ENCODE measurements at places on chromosomes 2 and 18. TPM values are rescaled to one million over a fixed set of nuclear protein-coding genes. Genes with fewer than 3 reads are reported as not detected.

GRCh38 chr2:150429384-150429961, 58.0 kb downstream of the RND3 start:
- no peak overlapping the region for H3K27ac ChIP-seq
- no peaks in the 10 kb centered on the region for H3K4me1 ChIP-seq
- H3K27me3 ChIP-seq: no peaks in the 10 kb centered on the region
- H3K4me3 ChIP-seq: no peak overlapping the region
- no peaks in the 10 kb centered on the region for H3K36me3 ChIP-seq
- DNase-seq: no peak

- DNase-seq: no peak
- no peaks in the 10 kb centered on the region for H3K36me3 ChIP-seq
- no peaks in the 10 kb centered on the region for H3K27me3 ChIP-seq
- peak overlapping the region; percentile 92 for H3K27ac ChIP-seq
- peaks cover 100% of the 10 kb centered on the region for H3K4me1 ChIP-seq
- H3K4me3 ChIP-seq: no peak overlapping the region
Measured at GRCh38 chr2:42931146-42931817, 138.9 kb upstream of the HAAO start.

DNA sequence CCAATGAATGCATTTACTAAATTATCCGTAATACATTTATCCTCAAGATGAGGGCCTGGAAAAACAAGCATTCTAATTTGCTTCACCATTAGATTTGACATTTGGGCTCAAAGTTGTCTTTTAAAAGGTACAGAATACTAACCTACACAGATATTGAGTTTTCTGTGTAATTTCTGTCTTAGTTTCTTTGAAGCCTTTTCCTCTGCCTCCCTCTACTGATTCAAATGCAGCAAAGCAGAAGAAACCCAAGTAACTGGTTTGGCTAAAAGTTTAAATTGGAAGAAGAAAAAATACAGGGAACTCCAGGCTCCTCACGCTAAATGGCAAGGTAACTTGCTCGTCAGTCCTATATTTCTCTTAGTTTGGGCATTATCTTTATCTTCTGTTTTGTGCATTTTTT, 53.3 kb upstream of the SLC5A7 start:
- H3K4me1 ChIP-seq: no peaks in the 10 kb centered on the region
- no peak for DNase-seq
- peaks cover 38% of the 10 kb centered on the region for H3K27me3 ChIP-seq
- H3K27ac ChIP-seq: no peak overlapping the region
- no peaks in the 10 kb centered on the region for H3K36me3 ChIP-seq

DNA sequence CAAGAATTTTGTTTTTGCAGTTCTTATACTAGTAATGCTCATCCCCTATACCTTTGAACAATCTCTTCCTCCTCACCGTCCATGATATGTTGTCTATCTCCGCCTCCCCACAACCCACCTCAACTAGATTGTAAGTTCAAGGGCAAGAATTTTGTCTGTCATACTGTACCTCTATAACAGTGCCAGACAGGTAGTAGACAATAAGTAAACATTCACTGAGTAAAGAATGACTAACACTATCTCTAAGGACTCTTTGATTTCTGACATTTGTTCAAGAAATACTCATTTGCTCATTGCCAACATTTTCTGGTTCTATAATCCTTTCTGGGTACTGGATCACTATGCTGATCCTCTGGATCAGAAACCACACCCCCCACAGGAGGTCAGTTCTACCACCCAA, 82.4 kb downstream of the EXOC6B start:
- H3K4me3 ChIP-seq: no peak overlapping the region
- peaks cover 11% of the 10 kb centered on the region for H3K36me3 ChIP-seq
- H3K27me3 ChIP-seq: no peaks in the 10 kb centered on the region
- H3K27ac ChIP-seq: no peak overlapping the region
- peaks cover 40% of the 10 kb centered on the region for H3K4me1 ChIP-seq

Gene PDE1A
- 17.3 TPM for total RNA-seq

Gene EML6
- total RNA-seq: 0.77 TPM

Gene KCNG2
- not detected for total RNA-seq

All from left ventricle myocardium inferior (tissue), 1 donor.